ENCODE measurements at places on chromosomes 1 and 21.

DNA sequence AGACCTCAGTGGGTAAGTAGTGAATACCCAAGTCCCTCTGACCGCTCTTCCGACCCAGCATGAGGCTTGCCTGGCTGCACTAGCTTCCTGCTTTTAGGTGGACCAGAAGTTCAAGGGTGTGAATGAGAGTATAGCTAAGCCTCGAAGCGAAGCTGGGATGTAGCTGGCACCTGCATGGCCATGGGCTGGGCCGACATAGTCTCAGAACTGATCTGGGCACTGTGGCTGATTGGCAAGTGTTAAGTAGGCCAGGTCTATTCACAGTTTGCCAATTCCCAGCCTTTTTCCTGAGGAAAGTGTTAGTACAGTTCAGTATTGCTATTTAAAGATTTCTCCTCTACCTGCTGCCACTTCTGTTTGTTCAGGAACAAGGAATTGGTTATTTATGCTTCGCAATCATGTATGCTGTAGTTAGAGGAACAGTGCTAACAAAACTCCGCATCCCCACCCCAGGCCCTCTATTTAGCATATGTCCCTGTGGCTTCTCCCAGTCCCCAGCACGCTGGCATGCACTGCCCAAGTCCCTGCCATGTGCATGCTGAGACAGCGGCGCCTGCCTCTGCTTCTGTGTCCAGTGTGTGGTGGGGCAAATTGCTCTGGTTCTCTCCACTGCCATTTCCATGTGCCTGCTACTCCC, 16.3 kb downstream of the SPATA46 start:
- no peak for DNase-seq

- DNase-seq = no peak
Observed at GRCh38 chr1:77562596-77563150, 119.8 kb downstream of the ZZZ3 start.

DNA sequence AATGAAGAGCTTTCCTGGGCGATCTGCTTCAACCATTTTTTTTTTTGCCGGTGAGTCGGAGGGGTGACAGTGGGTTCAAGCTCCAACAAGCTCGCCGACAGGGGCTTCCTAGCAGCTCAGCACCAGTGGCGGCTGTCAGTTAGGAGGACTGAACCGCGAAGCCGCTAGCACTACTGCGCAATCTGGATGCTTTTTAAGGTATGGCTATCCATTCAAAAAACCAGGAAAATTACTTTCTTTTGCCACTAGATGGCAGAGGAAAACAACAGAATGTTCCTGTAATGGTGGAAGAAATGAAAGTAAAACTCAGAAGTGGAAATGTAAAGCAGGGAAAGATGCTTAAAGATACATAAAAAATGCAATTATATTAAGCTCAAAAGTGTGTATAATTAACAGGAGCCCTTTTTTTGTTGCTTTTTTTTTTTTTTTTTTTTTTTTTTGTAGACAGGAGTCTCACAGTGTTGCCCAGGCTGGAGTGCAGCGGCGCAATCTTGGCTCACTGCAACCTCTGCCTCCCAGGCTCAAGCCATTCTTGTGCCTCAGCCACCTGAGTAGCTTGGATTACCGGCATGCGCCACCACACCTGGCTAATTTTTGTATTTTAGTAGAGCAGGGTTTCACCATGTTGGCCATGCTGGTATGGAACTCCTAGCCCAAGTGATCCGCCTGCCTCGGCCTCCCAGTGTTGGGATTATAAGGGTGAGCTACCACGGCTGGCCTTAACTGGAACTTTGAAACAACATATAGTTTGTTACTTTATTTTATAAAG, 8.5 kb downstream of the KYAT3 start:
- DNase-seq = no peak

- DNase-seq = no peak
Observed at GRCh38 chr1:72648465-72648864, 366.1 kb upstream of the NEGR1 start.

GRCh38 chr1:163107655-163108054, 38.5 kb downstream of the RGS4 start:
- no peak for DNase-seq

DNA sequence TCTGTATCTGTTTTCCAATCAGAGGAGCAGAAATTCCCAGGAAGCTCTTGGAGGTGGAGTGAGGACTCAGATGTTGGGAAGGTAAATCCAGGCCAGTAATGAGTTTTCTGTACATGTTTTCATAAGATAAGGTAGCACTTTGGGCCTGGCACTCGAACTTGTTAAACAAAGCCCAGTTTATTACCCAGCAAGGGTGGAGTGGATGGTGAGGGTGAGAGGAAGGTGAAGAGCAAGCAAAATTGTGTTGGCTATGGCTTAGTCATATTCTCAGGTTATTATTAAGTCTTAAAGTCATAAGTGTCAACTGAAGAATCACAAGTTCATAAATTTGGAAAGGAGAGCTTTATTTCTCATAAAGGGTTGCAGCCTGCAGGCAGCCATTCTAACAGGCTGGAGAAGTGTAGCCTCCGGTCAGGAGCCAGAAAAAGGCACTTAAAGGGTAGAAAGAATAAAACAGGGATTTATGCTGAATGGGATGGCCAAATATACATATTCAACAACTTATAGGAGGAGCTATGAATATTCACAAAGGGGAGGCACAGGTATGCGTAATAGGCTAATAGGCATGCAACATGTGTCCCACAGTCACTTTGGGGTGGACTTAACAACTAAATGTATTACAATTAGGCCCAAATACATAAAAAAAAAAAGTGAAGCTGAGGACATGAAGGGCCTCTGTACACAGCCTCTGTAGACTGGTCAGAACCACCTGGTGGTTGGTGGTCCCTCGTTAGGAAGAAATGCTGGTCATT, 523.9 kb downstream of the LMO4 start:
- no peak for DNase-seq

DNA sequence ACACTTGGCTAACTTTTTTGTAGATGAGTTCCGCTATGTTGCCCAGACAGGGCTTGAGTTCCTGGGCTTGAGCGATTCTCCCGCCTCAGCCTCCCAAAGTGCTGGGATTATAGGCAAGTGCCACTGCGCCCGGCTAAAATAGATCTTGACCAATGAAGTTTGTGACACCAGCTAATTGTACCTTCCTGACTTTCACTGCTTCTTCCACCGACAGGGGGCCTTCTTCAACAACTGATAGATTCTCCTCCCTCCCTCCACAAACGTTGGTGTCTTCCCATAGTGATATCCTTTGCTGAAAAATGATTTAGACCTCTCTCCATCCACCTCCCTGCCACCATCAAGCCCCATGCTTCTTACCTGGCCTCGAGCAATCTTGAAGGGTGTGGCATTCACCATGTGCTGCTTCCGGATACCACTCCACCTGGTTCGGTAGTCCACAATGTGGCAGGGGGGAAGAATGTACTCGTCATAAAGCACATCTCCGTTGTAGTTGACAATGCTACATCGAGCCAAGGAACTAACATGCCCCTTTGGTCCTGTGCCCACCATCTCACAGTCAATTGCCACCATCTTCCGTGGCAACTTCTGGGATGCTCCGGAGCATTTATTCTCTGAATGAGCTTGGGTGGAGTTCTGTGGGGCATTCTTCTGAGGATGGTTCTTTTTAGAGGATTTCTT, 1.6 kb upstream of the METTL25B start:
- DNase-seq = no peak

Data from activated CD8-positive, alpha-beta memory T cell treated with anti-CD3 and anti-CD28 coated beads for 1 hour (primary cell).